Activated B cell treated with CpG ODN at 0.5 μM for 24 hours (primary cell): ENCODE measurements at places on chromosomes 3 and 15.

- DNase-seq: no peak
These were observed 42.4 kb upstream of the TGFBR2 start for GRCh38 chr3:30563956-30564355.

DNA sequence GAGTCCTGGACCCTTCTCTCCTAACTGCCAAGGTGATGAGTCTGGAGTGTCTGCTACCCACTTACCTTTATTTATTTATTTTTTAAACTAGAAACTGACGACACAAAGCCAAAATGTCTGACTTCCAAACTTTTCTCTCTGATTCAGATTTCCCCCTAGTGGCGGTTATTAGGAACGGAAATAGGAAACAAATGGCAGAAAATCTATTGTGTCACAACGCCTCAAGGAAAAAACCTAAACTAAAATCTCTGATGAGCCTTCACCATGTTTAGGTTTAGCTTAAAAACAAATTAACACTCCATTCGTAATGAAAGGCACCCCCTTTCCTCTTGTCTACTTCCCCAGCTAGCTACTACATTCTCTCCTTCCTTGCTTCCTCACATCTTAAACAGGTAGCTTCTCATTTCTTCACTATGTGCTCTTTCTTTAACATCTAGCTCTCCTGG, 94.0 kb upstream of the MEX3B start:
- DNase-seq: no peak

GRCh38 chr15:72375501-72375845, 341 bp downstream of the HEXA start:
- no peak for DNase-seq

- no peak for DNase-seq
These were observed 15.0 kb downstream of the INTS14 start for GRCh38 chr15:65595960-65596359.

GRCh38 chr3:149975919-149976318, 5.2 kb upstream of the PFN2 start:
- no peak for DNase-seq

GRCh38 chr3:151919446-151919845, 46.0 kb downstream of the SUCNR1 start:
- no peak for DNase-seq

- no peak for DNase-seq
These were observed 116.6 kb downstream of the TOP2B start for GRCh38 chr3:25547943-25548674.

- no peak for DNase-seq
These were observed 293.6 kb downstream of the FGF12 start for GRCh38 chr3:192433704-192434103.

DNA sequence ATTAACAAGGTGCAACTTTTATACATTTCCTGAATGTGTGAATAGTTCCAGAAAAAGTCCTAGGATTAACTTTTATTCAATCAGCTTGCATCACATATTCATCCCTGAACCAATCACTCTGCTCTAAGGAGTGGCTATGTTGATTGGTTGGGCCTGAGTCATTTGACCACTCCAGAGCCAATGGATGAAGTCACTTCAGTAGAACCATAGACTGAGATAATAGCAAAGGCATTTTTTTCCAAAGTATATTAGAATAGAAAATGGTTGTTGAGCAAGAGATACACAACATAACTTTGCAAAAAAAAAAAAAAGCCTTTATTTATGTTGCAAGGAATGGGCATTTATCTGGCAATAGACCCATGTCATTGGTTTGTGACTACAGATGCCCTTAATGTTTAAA, 55.5 kb upstream of the AGTR1 start:
- DNase-seq: no peak

DNA sequence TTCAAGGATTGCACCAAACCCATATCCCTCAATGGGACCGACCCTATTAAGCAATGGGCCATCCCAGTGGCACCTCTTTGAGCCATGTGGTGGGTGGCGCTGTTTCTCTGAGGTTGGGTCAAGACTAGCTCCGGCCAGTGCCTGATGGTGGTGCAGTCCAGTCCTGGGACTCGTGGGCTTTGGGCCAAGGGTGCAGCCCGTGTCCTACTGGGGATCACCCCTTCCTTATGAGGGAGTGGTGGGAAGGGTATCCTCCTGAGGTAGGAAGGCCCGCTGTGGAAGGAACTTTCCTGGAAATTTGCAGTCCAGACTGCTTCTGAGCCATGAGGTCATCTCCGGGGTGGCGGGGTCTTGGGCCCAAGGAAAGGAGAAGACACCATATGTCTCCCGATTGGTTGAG, 231.6 kb downstream of the SNRPN start:
- DNase-seq: no peak

GRCh38 chr15:85500060-85500708, 119.8 kb downstream of the AKAP13 start:
- DNase-seq: no peak

DNA sequence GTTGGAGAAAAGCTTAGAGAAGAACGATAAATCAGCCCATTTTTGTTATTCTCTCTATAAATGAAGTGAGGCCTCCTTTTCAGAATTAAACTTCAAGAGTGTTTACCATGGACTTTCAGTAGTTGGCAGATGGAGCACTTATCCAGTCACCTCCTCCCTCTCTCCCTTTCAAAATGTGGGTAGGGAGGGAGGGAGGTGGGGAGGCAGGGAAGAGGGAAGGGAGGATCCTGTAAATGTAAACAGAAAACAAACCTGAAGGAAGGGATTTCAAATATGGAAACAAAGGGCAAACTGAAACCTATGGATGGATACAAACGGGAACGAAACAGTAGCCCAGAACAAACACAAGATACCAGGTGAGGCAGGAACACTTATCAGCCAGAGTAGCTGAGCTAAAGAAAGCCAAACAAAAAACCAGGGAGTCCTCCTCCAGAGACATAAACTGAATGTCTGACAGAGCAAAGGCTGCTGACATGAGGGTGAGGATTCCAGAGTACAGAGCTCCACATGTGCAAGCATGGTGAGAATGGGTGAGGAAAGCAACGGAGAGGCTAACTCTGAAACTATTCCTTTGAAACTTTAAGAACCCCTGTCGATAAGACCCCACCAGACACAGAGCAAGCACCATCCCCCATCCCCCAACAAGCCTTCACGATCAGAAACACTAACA, 41.0 kb upstream of the GP5 start:
- no peak for DNase-seq

- DNase-seq: no peak
These were observed 8.6 kb downstream of the KLHL25 start for GRCh38 chr15:85785887-85786780.

DNA sequence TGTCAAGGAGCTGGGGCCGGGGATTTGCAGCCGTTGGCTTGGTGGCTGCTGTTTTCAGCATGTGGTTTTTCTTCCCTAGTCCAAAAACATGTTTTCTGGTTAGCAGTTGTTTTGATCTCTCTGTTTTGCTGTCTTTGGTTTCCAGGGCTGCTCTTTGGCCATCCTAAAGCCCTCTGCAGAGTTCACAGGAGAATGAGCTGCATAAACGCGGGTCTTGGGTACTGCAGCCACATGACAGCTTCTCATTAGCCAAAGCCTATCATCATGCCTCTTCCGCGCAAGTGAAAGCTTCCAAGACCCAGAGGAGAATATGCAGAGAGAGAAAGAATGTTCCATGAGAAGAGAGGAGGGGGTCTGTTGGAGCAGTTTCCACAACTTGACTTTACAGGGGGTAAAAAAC, 138.5 kb downstream of the NTRK3 start:
- DNase-seq: no peak

GRCh38 chr3:140428380-140428779, 249.5 kb upstream of the TRIM42 start:
- no peak for DNase-seq

- no peak for DNase-seq
These were observed 3.7 kb upstream of the EFHB start for GRCh38 chr3:19937459-19938294.

GRCh38 chr3:133862161-133862560, 33.5 kb downstream of the RAB6B start:
- DNase-seq: no peak

GRCh38 chr3:184335291-184335660, 2.1 kb upstream of the FAM131A start:
- no peak for DNase-seq

DNA sequence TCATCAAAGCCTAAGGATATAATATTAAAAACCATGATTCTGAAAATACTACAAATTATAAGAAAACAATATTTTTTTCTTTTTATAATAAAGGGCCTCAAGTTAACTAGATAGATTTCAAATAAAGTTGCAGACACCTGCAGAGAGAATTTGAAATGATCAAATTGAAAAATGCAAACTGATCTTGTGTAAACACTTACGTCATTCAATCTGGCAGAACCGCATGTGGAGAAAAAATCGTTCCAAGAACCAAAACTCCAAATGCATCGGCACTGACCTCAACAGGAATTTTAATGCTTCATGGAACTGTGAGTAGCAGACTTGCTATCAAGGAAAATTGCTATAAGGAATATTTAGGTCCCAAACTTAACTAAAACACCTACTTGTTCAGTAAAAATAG, 17.2 kb downstream of the CPA3 start:
- DNase-seq: no peak

DNA sequence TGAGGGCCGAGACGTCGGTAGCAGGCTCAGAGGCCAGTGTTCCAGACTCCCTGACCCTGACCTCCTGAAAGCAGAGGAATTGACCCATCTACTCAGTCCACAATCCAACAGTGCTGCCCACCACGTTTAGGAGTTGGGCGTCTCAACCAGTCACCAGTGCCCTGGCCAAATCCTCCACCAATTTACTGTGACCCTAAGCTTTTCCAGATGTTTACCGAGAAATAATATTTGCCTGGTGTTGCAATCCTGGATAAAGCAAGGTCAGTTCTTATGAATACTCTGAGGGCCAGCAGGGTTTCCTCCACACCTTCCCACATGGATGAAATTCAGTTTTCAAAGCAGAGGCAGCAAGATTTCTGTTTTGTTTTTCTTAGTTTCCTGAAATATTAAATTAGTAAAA, 7.5 kb upstream of the APOD start:
- no peak for DNase-seq

GRCh38 chr3:169541528-169541927, 122.0 kb downstream of the MECOM start:
- no peak for DNase-seq

GRCh38 chr3:127349501-127350171, 61.8 kb upstream of the PRR20G start:
- no peak for DNase-seq

DNA sequence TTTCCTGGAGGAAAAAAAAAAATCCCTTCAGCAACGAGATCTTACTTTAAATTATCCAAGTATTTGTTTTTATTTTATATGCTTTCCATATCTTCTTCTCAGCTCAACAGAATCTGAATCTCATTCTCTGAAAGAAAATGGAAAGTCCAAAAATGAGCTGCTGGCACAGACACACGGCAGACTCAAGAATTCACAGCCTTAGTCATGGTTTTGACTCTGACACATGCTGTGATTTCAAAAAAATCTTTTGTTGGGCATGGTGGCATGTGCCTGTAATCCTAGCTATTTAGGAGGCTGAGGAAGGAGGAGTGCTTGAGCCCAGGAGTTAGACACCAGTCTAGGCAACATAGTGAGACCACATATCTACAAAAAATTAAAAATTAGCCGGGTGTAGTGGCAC, 565.0 kb downstream of the MAGI1 start:
- DNase-seq: no peak
